Stimulated activated CD4-positive, alpha-beta T cell treated with anti-CD3 and anti-CD28 coated beads, Interleukin-1b, Interleukin-23, amount 100 ng/mL, for 24 hours (primary cell): ENCODE measurements at places on chromosomes 1 and 21.

- no peak for DNase-seq
Observed at GRCh38 chr1:168599641-168600040, 23.2 kb downstream of the XCL1 start.

DNA sequence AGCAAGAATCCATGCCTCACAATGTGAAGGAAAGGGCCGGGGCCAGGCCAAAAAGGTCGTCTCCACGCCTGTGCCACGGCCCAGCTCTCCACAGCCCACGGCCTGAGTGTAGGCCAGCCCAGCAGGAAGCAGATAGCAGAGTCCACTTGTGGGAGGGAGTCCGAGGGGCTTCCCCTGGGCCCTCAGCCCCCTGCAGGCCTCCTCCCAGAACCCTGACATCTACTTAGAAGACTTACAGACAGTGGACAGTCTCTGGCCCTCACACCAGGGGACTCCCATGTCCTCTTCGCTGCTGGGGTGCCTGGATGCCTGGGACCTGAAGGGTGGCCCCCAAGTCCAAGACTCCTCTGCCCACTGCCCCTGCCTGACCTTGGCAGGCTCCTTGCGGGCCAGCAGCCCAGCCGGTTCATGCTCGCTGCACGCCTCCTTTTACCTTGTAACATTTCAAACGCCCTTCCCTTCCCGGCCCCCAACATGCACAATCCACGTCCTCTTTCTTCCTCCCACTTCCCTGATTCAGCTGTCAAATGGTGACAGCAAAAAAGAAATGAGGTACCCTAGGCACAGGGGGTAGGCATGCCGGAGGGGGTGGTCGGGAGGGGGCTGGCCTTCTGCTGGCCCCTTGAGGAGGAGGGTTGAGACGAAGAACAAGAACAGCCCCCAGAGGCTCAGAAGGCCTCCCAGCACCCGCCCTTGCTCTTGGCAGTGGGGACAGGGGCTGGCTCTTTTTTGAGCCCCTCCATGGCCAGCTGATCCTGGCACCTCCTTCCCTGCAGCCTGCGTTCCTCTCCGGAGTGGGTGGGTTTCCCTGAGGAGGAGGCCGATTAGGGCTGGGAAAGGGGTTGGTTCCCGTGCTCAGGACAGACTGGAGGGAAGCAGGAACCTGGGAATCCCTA is 997 bp upstream of the PTPN7 start:
- DNase-seq = no peak

GRCh38 chr1:157176591-157177121 is 38.5 kb upstream of the ETV3 start:
- no peak for DNase-seq

DNA sequence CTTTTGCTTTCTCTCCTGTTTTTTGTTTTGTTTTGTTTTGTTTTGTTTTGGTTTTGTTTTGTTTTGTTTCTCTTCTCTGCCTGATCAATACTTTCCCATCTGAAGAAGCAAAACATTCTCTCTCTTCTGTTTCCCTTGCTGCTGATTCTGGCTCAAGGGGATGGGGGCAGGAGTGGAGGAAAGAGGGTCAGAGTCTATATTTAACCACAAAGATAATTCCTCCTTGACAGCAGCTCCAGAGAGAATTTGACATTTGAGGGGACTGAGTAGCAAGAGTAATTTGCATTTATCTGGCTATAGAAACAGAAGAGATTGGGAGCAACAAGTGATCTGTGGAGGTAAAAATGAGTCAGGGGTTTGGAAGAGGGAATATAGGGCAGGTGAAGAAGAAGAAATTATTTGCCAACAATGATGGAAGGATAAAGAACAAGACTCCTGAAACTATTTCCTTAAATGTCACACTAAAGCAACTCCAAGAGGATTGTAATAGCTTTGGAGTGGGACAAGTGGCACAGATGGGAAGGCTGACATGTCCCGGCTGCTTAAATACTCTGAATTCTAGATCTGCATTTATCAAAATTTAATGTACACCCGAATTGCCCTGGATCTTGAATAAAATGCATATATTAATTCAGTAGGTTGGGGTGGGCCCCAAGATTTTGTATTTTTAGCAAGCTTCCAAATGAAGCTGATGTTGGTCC is 349.3 kb upstream of the PLXNA2 start:
- no peak for DNase-seq

- no peak for DNase-seq
Observed at GRCh38 chr1:48245106-48245505, 22.6 kb downstream of the SLC5A9 start.

DNA sequence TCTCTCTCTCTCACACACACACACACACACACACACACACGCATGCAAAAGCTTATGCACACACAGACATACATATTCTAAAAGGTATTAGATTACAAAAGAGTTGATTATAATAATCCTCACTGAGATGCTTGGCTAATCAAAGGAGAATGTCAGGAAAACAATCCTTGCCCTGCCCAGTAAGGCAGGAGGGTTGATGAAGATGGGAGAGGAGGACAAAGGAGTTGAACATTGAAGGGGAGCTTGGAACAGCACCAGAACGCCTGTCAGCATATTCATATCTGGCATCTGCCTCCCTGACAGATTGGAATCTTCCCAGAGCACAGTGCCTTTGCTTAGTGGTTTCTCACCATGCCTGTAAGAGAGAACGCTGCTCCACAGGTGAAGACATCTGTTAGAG is 68.6 kb upstream of the PALMD start:
- DNase-seq = no peak
